CD8-positive, alpha-beta memory T cell (primary cell): ENCODE measurements at places on chromosomes 16 and 17.

DNA sequence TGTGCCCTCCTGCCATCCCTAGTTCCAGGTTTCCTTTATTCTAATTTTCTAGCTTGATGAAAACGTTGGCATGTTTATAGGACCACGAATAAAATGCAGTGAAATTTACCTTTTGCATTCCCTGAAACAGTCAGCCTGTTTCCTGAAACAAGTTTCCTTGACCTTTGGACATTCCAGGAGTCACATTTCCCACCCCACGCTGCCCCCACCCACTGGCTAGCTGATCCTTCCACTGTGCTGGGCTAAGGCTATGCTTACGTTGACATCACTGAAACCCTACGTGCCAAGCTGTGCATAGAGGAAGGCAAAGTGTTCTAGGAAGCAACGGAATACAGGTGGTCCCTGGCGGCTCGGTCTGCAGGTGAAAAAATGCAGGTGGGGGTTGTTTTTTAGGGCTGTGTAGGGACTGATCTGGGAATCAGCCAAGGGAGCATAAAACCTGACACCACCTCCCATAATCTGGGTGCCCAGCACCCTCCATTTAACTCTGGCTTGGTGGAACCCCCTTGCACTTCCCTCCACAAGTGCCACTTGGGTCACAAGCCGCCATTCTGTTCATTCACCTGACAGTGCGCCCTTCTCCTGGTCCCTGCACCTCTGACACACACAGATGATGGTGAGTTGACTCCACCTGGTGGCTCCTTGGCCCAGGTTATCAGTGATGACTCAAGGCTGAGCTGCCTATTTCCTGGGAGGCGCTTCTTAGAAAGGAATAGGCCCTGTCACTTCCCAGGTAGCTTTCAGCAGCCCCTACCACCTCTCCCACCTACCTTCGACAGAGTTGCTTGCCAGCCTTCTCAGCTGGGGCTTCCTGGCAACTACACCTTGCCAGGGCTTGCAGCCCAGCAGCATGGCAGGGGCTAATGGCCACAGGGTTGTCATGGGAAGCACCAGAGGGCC lies 83.7 kb downstream of the N4BP1 start:
- no peak for DNase-seq

GRCh38 chr17:27361695-27362094 lies 67.8 kb downstream of the WSB1 start:
- DNase-seq: no peak

DNA sequence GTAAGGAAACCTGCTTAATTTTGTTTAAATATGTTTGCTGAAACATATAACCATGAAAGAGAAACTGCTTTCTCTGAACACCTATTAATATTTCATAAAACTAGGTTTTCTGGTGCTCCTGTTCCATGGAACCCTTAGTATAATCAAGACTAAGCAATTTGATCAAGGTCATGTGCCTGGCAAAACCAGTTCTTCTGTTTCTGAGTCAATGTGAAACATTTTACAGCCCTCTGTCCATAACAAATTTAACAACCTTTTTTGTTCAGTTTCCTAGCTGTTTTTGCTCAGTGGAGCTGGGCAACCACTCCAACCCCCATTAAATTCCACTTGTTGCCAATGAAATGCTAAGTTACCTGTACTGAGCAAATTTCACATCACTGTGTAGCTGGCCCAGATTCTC lies 344.0 kb downstream of the CA10 start:
- no peak for DNase-seq

DNA sequence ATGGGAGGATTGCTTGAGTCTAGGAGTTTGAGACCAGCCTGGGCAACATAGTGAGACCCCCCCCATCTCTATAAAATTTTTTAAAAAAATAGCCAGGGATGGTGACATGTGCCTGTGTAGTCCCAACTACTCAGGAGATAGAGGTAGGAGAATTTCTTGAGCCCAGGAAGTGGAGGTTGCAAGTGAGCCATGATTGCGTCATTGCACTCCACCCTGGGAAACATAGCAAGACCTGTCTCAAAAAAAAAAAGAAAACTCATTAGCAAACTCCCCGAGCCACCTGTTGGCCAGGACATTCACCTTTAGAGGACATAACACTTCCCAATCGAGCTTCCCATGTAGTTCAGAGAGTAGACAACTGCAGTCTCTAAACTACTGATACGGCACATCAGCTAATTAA lies 274.2 kb downstream of the ABCC12 start:
- no peak for DNase-seq

- DNase-seq: no peak
Measured at GRCh38 chr17:27458524-27458908, 2.3 kb downstream of the KSR1 start.

DNA sequence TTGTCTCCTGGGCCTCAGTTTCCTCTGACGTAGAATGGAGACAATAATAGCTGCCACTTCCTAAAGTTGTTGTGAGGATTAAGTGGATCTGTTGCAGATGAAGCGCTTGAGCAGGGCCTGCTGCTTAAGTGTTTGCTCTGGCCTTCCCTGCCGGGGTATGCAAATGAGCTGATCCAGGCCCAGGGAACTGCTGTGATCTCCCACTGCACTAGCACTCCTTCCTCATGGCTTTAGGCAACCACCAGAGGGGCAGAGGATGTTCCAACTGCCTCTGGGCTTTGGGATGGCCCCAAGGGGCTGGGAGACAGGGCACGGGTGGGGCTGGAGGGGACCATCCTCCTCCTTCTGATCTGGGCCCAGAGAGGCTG lies 6.2 kb downstream of the SBK1 start:
- no peak for DNase-seq

- no peak for DNase-seq
Measured at GRCh38 chr17:79930877-79931816, 91.9 kb upstream of the CBX4 start.

DNA sequence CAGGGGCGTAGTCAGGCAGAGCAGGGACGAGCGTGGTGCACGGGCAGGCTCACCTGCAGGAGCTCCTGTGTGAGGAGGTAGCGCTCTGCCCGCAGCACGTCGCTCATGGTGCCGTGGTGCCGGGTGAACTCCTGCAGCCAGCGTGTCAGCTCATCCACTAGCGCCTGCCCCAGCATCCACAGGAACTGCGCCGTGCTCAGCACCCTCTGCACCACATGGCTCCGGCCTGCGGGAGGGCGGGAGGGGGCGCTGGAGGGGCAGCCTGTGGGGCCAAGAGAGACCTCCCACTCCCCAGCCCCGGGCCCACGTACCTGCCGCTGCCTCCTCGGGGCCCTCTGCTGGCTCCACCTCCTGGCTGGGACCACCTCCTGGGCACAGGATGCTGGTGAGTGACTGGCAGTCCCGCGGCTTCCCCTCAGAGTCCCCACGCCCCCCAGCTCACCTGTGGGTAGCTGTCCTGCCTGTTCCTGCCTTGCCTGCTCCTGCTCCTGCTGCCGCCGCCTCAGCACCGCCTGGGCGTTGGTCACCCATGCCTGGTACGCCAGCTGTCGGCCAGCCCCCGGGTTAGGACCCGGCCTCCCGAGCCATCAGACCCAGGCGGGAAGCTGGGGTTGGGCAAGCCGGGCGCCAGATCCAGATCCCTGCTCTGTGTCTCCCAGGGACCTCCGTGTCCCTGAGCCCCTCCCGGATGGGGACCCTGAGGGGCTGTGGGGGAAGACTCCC lies 16.6 kb downstream of the CTU2 start:
- DNase-seq: no peak

DNA sequence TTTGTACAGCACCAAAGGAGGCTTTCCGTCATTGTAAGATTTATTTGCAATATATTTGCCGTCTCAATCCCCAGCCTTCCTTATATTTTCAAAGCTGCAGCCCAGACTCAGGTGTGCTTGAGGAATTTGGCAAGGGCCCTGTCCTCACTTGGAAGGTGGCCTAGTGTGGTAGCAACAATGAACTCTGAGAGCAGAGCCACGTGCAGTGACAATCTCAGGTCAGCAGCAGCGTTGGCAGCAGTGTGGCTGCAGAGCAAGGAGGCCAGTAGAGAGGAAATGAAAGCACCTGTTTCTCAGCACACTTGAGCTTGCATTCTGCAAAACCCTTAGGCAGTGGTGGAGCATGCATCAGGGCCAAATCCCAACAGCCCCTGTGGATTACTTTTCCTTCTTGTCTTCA lies 613.5 kb downstream of the RBFOX1 start:
- DNase-seq: no peak
